Tibial nerve (tissue), 4 donors: ENCODE measurements at places on chromosomes 2 and 18.

GRCh38 chr2:18047213-18047611 is 168.7 kb downstream of the KCNS3 start:
- DNase-seq: no peak

GRCh38 chr18:69958422-69958821 is 10.7 kb upstream of the CD226 start:
- no peak for DNase-seq

GRCh38 chr2:196587056-196587455 is 52.5 kb upstream of the CCDC150 start:
- DNase-seq: no peak

GRCh38 chr2:106117347-106117746 is 76.8 kb downstream of the UXS1 start:
- DNase-seq: no peak

- DNase-seq: no peak
These were observed 76.1 kb downstream of the RHBDD1 start for GRCh38 chr2:226911932-226912331.

GRCh38 chr2:79717364-79718007 is 204.6 kb downstream of the CTNNA2 start:
- DNase-seq: no peak

GRCh38 chr2:165793161-165793778 is 777 bp downstream of the GALNT3 start:
- DNase-seq: no peak
